Activated CD8-positive, alpha-beta memory T cell treated with anti-CD3 and anti-CD28 coated beads for 1 hour (primary cell): ENCODE measurements at places on chromosomes 3 and 15.

- no peak for DNase-seq
Observed at GRCh38 chr3:196341137-196341536, 2.9 kb upstream of the TM4SF19 start.

- DNase-seq, result no peak
Observed at GRCh38 chr3:30502742-30503073, 103.7 kb upstream of the TGFBR2 start.

- no peak for DNase-seq
Observed at GRCh38 chr3:128584412-128585020, 66.1 kb downstream of the RPN1 start.

GRCh38 chr3:38148311-38148882 is 9.9 kb downstream of the MYD88 start:
- DNase-seq, result no peak

DNA sequence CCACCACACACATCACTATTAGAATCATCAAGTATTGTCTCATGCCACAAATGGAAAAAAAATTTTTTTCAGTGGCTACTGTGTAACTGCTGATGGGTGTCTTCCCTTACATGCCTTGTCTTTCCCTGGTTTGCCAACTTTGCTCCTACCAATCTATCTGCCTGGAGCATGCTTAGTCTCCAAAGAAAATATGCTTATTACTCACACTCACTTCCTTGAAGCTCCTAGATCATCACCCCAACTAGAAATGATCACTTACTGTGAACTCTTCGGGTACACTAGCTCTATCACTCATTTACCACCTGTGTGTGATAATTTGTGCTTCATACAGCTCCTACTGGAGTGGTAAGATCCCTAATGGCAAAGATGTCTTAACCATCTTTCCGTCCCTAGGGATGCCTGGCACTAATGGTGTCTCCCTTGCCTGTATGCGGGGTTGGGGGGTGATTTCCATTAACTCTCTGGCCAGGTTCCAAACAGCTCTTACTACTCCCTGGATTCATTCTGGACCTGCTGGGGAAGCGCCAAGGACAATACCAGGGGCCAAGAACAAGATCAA is 799 bp downstream of the VPS33B start:
- no peak for DNase-seq

DNA sequence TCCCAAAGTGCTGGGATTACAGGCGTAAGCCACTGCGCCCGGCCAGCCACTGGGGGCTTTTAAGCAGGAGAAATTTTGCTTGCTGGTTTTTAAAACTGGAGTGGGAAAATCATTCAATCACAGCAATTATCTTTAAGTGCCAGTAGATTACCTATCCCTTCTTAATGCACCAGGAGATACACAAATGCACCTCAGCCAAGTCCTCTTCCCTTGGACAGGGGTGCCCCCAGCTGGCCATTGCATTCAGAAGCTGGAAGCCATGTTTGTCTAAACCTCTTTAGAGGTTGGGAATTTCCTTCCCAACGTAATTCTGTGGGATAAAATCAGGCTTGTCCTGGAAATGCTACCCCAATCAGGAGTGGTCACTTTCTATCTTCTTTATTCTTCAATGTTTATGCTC is 26.6 kb downstream of the MIX23 start:
- no peak for DNase-seq

- DNase-seq, result no peak
Observed at GRCh38 chr3:152030320-152030719, 156.9 kb downstream of the SUCNR1 start.

DNA sequence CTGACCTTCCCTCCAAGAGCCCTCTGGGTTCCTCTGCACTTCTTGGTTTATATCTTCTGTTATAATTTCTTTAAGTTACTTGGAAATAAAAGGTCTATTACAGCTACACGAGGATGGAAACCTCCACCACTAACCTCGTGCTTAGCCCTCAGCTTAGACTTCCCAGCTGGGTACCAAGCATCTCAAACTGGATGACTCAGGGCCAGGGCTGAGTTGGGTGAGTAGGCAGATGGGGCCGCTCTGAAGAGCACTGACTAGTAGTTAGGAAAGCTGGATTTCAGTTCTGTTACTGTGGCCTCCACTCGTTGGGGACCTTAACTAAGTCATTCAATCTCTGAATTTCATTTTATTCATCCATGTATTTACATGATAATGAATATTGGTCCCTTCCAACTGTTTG is 1036.6 kb downstream of the IGSF11 start:
- no peak for DNase-seq

GRCh38 chr3:167859610-167860009 is 124.1 kb downstream of the SERPINI1 start:
- no peak for DNase-seq

- DNase-seq, result no peak
Observed at GRCh38 chr3:193771011-193771652, 178.1 kb downstream of the OPA1 start.

- no peak for DNase-seq
Observed at GRCh38 chr3:121637922-121638321, 22.8 kb downstream of the HCLS1 start.

GRCh38 chr3:159805411-159805772 is 183.2 kb upstream of the IL12A start:
- DNase-seq, result no peak

GRCh38 chr3:58573640-58574039 is 3.6 kb downstream of the FAM107A start:
- no peak for DNase-seq

DNA sequence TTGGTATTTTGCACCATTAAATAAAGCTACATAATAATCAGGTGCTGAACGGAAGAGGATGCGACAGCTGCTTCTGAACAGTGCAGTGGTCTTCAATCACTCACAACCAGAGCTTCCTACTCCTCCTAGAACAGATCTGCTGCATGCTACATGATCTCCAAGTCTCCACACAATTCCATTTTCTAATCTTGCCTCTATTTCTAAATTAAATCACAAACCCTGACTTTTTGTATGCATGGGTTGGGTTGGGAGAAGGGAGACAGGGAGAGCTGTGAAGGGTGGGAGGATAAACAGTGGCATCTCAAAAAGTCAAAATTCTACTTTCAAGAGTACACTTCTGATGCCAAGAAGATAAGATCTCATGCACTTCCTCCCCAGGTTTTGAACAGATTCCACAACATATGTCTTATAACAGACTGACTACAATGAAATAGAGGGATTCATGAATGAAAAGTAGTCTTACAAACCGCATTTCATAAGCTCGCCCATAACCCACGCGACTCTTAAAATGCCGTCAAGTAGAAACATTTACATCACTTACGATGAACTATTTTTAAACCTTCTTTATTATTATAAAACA is 57.2 kb downstream of the CHSY1 start:
- DNase-seq, result no peak

DNA sequence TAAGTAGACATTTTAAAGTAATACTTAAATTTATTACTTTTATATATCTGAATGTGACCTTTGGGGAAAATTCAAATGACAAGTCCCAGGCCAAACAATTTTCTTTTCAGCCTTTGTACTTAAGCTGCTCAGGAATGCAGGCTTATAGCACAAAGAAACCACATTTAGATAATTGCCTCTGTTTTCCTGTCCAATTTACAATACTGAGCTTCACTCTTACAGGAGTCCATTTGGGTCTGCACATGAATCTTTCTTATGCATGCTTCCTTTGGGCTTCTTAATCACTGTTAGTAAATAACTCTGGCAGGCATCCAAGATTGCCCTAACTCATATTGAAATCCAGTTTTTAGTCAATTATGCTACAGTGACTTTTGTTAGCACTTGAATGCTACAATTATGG is 459.4 kb upstream of the TGFBR2 start:
- DNase-seq, result no peak

- DNase-seq, result no peak
Observed at GRCh38 chr15:58163985-58164384, 25.8 kb downstream of the AQP9 start.

- DNase-seq, result no peak
Observed at GRCh38 chr3:69896095-69896494, 103.4 kb upstream of the SAMMSON start.

DNA sequence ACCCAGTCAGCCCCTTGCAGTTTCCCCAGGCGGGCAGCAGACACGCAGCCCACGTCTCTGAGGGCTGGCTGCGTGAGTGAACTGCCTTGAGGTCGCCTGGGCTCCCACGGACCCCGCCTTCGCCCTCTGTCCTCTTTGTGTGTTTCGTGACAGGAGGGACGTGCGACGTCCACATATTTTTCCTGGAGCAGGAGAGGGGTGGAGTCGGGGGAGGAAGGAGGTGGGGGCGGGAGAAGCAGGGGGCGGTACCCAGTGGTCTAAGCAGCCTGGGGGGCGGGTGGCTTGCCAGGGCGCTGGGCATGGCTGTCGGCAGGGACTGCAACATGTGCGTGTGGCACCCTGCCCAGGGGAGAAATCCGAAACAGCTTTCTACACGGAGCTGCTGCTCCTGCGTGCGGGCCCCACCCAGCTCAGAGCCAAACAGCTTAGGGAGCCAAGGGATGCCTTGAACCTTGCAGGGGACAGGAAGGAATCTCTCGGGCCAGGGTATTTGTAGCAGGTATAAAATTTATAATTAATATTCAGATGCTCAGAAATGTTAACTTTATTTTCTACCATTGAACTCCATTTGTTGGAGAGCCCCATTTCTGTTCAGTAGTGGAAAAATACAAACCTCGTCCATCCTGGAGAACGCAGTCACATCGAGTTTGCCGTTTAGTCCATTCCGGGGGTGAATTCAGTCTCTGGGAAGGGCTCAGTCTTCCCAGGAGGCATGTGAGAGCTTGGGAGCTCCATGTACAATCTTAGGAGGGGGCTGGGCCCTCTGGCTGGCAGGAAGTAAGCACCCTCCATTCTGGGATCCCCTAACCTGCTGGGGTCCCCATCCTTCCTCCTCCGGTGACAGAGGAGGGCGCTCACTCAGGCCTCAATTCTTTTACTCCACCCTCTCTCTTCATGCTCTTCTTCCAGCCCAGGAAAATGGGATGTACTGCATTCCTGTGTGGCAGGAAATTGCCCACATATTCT is 79.1 kb upstream of the MEF2A start:
- DNase-seq, result no peak

DNA sequence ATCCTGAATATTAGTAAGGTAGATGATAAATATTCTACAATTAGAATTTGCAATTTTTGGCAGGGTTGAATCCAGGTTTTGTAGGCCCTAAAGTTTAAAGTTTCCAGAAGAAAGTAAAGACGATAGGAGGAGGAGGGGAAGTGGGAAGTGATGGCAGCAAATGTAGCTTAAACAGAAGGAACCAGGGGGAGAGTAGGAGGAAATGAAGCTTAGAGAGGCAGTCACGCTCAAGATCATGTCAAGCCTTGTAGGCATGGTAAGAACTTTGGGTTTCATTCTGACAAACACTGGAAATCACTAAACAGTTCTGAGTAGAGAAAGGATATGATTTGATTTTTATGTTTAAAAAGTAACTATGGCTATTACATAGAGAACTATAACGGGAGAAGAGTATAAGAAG is 63.9 kb downstream of the NR2E3 start:
- DNase-seq, result no peak

- no peak for DNase-seq
Observed at GRCh38 chr3:192467230-192468140, 259.9 kb downstream of the FGF12 start.

GRCh38 chr3:146227486-146227885 is 23.4 kb downstream of the PLSCR4 start:
- no peak for DNase-seq

DNA sequence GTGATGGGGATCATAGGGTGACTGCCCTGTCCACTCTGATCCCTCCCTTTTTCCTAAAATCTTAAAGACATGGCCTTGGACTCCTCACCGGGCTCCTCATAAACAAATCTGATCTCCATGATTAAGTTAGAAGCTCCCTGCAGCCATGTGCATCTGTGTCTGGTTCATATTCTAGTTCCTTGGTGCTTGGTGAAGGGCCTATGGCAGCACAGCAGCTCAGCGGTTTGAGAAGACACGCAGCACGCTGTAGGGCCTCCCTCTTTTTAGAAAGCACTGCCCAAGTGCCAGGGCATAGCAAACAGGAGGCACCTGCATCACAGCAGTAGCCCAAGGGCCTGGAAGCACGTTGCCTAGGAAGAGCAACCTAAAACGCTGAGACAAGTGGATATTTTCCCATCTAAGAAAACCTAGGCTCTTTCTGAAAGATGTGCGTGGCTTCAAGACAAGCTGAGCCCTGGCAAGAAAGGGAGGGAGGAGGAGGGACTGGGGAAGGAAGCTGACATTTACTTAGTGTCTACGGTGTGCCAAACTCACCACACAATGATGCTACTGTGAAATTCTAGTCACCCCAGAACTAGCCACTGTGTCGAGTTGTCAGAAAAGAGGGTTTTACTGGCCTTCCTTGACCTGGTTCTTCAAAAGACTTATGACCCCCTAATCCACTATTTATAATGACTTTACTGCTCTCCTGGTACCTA is 14.9 kb upstream of the ULK3 start:
- no peak for DNase-seq

GRCh38 chr15:88250826-88251225 is 5.7 kb downstream of the NTRK3 start:
- DNase-seq, result no peak

DNA sequence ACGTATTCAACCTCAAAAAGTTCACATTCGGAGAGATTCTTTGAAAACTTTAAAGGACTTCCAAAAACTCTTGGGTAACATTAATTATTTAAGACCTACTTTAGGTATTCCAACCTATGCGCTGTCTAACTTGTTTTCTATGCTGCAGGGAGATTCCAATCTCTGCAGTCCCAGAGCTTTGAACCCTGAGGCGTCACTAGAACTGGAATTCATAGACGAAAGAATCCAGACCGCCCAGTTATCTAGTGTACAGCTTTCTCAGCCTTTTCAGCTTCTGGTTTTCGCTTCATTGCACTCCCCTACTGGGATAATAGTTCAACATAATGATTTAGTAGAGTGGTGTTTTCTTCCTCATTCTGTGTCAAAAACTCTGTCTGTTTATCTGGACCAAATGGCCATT is 711.3 kb downstream of the ROBO1 start:
- DNase-seq, result no peak

DNA sequence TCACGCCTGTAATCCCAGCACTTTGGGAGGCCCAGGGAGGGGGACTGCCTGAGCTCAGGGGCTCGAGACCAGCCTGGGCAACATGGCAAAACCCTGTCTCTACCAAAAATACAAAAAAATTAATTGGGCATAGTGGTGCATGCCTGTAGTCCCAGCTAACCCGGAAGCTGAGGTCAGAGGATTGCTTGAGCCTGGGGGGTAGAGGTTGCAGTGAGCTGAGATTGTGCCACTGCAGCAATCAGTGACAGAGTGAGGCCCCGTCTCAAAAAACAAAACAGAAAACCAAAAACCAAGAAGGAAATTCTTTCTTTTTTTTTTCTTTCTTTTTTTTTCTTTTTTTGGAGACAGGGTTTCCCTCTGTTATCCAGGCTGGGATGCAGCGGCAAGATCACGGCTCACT is 3.5 kb downstream of the SPATA12 start:
- DNase-seq, result no peak

- DNase-seq, result no peak
Observed at GRCh38 chr3:119428538-119428937, 34.9 kb downstream of the TMEM39A start.

DNA sequence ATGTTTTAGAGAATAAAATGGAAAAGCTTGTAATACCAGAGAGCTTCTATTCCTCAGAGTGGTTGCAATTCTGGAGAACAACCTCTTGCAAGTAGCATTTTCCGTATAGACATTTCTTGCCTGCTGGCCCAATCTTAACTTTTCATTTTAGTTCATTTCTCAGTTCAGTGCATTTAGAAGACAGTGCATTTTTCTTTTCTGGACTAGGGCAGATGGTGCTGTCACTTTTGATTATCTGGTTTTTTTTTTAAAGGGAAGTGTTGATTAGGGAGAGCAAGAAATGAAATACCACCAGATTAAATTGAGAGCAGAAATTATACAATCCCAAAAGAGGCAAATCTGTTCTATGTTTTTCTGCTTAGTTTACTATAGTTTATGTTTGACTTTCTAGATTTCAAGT is 172.7 kb downstream of the GHSR start:
- DNase-seq, result no peak
